ENCODE measurements at places on chromosomes 2 and 18.

GRCh38 chr2:128690431-128690830, 371.8 kb upstream of the HS6ST1 start:
- no peaks in the 10 kb centered on the region for H3K4me1 ChIP-seq
- no peak overlapping the region for H3K4me3 ChIP-seq
- H3K27me3 ChIP-seq: peaks cover 35% of the 10 kb centered on the region
- H3K36me3 ChIP-seq: no peaks in the 10 kb centered on the region
- DNase-seq: no peak

DNA sequence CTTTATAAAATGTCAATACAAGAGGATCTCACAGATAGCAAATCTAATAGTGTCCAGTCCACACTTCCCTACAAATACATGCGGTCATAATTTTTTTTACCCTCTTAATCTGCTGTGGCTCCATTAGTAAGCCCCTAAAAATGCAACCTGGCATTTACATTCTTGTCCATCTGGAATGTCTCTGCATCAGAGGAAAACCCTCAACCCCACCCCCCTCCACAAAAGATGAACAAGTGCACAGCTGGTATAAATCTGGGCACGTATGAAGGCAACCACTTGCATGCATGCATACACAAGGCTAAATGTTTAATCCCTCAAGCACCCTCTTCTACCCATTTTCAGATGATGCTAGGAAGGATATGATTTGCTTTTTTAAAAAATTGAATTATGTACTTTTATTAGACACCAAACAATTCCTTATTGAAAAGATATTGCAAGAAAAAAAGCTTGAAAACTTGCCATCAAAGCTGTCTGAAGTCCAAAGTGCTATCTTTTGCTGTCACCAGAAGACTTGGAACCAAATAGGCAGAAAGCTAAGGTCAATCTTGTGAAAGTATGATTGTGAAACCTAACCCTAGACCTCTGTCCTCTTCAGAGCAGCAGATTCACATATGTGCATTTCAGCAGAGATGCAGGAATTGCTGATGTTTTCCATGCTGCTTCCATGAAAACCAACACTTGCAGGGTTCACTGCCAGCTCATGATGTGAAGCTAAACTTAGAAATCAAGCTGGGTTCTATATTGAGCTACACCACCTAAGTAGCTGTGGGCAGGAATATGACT, 39.0 kb downstream of the IRS1 start:
- no peaks in the 10 kb centered on the region for H3K27me3 ChIP-seq
- H3K4me3 ChIP-seq: peak overlapping the region; percentile 54
- peak overlapping the region; percentile 67 for H3K27ac ChIP-seq
- H3K36me3 ChIP-seq: peaks cover 48% of the 10 kb centered on the region
- DNase-seq: peak; percentile 72

DNA sequence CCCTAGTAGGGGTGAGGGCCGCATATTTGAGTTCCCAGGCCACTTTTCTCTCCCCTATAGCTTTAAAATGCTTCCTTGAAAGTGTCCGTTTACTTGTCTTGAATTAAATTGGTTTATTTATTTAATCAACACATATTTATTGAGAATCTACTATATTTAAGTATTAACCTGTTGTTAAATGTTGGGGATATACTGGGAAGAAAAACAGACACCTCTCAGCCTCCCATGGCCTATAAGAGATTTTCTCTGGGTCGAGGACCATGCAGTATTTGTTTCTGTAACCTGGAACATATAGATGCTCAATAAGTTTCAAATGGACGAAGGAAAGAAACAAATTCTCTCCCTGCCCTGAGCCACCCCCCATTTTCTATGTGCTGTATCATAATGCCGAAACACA, 98.6 kb downstream of the INSIG2 start:
- H3K36me3 ChIP-seq: no peaks in the 10 kb centered on the region
- peaks cover 18% of the 10 kb centered on the region for H3K4me1 ChIP-seq
- H3K27ac ChIP-seq: no peak overlapping the region
- H3K4me3 ChIP-seq: peak overlapping the region; percentile 89
- H3K27me3 ChIP-seq: peaks cover 25% of the 10 kb centered on the region

- H3K36me3 ChIP-seq: no peaks in the 10 kb centered on the region
- H3K4me3 ChIP-seq: no peak overlapping the region
- peaks cover 3% of the 10 kb centered on the region for H3K27me3 ChIP-seq
- DNase-seq: no peak
- no peak overlapping the region for H3K27ac ChIP-seq
Measured at GRCh38 chr2:239943991-239944631, 81.0 kb downstream of the NDUFA10 start.

GRCh38 chr2:69766014-69766413, 24.1 kb downstream of the ANXA4 start:
- H3K36me3 ChIP-seq: peaks cover 11% of the 10 kb centered on the region
- 0 out of 2 replicates have a peak overlapping the region, but pooled peaks have one; percentile 2 for H3K27ac ChIP-seq
- no peak overlapping the region for H3K4me3 ChIP-seq
- H3K27me3 ChIP-seq: no peaks in the 10 kb centered on the region
- peaks cover 70% of the 10 kb centered on the region for H3K4me1 ChIP-seq
- DNase-seq: no peak

- DNase-seq: no peak
- no peak overlapping the region for H3K27ac ChIP-seq
- H3K4me3 ChIP-seq: no peak overlapping the region
- H3K4me1 ChIP-seq: no peaks in the 10 kb centered on the region
- no peaks in the 10 kb centered on the region for H3K27me3 ChIP-seq
- H3K36me3 ChIP-seq: no peaks in the 10 kb centered on the region
Measured at GRCh38 chr2:167595839-167596471, 651.4 kb downstream of the STK39 start.

DNA sequence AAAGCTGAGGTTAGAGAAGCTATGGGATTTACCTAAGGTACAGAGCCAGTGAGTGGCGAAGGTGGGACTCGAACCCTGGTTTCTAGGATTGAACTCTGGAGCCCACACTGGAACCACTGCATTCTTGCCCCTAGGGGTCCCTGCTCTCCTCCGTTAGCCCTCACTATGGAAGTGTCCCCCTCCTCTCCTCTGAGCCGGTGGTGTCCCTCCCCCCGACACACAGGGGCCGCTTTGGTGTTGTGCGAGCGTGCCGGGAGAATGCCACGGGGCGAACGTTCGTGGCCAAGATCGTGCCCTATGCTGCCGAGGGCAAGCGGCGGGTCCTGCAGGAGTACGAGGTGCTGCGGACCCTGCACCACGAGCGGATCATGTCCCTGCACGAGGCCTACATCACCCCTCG, 8.5 kb upstream of the GMPPA start:
- peaks cover 4% of the 10 kb centered on the region for H3K36me3 ChIP-seq
- peaks cover 6% of the 10 kb centered on the region for H3K27me3 ChIP-seq
- H3K4me1 ChIP-seq: peaks cover 4% of the 10 kb centered on the region
- H3K27ac ChIP-seq: no peak overlapping the region
- DNase-seq: no peak
- no peak overlapping the region for H3K4me3 ChIP-seq

GRCh38 chr2:206859330-206859739, 80.0 kb upstream of the CPO start:
- DNase-seq: no peak
- no peaks in the 10 kb centered on the region for H3K27me3 ChIP-seq
- no peak overlapping the region for H3K27ac ChIP-seq

GRCh38 chr2:219704878-219705277, 77.4 kb downstream of the SLC4A3 start:
- H3K27me3 ChIP-seq: peaks cover 7% of the 10 kb centered on the region
- H3K27ac ChIP-seq: no peak overlapping the region
- no peak for DNase-seq
- H3K4me3 ChIP-seq: no peak overlapping the region
- no peaks in the 10 kb centered on the region for H3K36me3 ChIP-seq
- peaks cover 36% of the 10 kb centered on the region for H3K4me1 ChIP-seq

DNA sequence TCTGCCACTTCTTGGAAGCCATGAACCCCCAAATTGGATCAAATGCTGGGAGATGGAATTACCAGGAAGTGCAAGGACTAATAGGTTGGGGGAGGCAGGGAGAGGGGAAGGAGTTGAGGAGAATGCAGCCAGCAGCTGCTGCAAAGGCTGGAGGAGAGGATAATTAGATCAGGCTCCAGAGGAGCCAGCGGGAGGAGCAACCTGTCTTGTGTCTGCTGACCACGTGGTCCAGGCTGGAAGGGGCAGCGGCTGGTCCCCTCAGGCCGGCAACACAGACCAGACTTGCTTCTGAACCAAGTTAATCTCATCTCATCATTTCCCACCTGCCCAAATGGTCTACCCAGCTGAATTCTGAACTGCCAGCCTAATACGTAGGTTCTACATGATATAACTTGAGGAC, 68.3 kb downstream of the MRO start:
- DNase-seq: no peak
- H3K4me3 ChIP-seq: no peak overlapping the region
- H3K36me3 ChIP-seq: no peaks in the 10 kb centered on the region
- H3K4me1 ChIP-seq: no peaks in the 10 kb centered on the region
- H3K27me3 ChIP-seq: peaks cover 2% of the 10 kb centered on the region

- peaks cover 13% of the 10 kb centered on the region for H3K27me3 ChIP-seq
- H3K36me3 ChIP-seq: no peaks in the 10 kb centered on the region
- DNase-seq: no peak
- H3K4me1 ChIP-seq: peaks cover 33% of the 10 kb centered on the region
- H3K4me3 ChIP-seq: no peak overlapping the region
Measured at GRCh38 chr2:105254531-105255210, 13.1 kb downstream of the GPR45 start.
